ENCODE measurements at places on chromosomes 4 and X. TPM values are rescaled to one million over a fixed set of nuclear protein-coding genes. Genes with fewer than 3 reads are reported as not detected.

- no peak for DNase-seq
These were observed 1.5 kb upstream of the CTBP1 start for GRCh38 chr4:1250527-1250812.

The SCRG1 gene
- 3.5 TPM for total RNA-seq

DNA sequence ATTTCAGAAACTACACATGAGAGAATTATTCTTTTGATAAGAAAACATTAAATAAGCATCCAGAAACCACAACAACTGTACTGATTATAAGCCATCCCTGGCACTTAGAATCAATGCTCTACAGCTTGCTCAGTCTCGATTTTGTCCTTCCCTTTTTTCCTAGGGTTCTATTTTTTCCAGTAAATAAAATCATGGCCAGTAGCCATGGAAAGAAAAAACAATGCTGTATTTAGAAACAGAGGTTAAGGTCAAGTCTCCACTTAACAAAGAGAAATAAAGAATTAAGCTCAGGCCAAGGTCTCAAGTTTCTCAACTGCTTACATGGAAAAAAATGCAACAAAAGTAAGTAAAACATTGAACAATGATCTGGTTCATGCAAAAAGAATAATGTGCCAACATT is 38.7 kb upstream of the GRID2 start:
- no peak for DNase-seq

- DNase-seq: no peak
These were observed 560.5 kb upstream of the PABPC4L start for GRCh38 chr4:134762053-134762452.

DNA sequence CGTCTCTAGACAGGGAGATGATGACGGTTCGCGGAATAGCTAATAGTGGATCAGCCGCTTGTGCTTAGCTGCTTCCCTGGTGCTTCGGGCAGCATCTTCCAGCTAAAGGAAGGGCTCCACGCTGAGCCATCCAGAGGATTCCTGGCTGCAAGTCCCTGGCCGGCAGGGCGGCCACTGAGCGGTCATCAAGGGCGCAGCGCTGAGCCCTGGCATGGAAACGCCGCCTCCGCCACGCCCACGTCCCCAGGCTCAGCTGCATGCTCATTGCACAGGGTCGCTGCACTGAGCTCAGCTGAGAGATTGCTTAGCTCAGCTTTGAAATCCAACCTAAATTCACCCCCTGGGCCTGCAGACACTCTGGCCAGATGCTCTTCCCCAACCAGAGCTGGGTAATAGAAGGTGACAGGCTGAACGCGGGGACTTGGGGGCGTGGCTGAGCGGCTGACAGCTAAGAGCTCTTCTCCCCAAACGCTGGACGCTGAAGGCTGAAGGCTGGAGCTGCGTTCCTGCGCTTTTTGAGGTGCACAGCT is 118.2 kb upstream of the KIT start:
- DNase-seq: peak; percentile 76

GRCh38 chr4:14264437-14264836 is 636.9 kb upstream of the BOD1L1 start:
- DNase-seq: peak; percentile 5

GRCh38 chr4:143307531-143307930 is 29.1 kb upstream of the GAB1 start:
- peak; percentile 11 for DNase-seq

DNA sequence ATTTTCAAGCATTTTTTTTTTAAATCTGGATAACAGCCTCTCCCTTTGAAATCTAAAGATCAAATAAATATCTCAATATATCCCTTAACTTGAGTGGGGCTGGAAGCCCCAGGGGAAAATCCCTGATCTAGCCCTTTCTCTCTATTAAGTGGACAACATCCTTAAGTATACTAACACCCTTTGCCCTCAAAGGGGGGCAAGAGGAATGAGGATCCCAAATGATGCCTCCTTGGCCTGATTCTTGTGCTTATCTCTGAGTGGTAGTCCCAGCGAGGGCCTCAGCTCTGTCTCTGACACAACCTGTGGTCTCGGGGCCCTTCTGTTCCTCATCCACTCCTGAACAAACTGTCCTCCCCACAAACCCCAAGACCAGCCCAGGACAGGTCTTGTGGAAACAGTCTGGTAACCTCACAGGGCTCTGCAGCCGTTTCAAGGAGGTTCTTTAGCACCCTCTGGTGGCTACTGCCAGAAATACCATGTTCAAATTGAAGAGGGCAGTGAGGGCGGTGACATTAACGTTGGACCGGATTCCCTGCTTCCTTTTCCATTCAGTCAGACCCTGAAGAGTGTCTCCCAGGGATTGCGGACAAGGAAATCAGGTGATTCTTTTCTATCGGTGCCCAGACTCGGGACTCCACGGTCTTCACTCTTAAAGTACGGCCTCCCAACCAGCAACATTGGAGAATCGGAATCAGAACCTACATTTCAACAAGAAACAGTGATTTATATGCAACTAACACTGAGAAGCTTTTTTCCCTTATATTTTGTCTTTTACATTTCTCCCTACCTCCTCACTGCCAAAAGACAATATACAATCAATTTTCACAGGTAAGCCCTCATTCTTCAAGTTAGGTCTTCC is 13.0 kb downstream of the CXCL13 start:
- peak; percentile 91 for DNase-seq

The MMRN1 gene
- 1.4 TPM for total RNA-seq

The GYG2 gene
- 41.4 TPM for total RNA-seq

GRCh38 chrX:106177106-106177981 is 9.2 kb downstream of the PWWP3B start:
- DNase-seq: peak; percentile 67

DNA sequence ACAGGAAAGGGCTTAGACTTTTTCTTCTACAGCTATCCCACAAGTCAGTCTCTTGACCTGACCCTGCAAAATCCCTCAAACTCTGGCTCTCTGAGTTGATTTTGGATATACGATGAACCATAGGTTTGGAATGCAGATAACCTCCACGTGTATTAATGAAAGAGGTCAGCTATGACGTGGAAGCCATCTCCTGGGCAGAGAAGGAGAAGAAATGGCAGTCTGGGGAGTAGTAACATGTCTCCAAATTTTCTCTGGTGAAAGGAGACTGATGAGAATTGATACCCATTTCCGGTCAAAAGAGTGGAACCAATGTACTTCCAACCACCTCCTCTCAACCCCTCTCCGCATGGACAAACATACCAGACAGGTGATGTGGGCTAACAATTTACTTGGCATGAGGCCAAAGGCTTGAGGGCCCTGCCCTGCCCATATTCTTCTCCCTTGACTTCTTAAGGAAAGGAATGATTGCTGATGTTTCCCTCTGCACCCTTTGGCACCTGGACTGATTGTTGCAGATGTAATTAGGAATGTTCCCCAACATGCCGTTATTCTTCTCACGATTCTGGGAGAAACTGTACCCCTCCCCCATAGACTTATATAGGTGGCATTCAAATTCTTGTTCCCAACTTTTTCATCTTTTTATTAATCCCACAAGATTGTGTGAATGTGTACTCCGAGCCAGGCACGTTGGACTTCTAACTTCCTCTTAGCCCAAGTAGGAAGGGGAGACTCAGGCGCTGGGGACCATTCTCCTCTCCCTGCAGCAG is 580 bp upstream of the PLS3 start:
- peak; percentile 79 for DNase-seq

DNA sequence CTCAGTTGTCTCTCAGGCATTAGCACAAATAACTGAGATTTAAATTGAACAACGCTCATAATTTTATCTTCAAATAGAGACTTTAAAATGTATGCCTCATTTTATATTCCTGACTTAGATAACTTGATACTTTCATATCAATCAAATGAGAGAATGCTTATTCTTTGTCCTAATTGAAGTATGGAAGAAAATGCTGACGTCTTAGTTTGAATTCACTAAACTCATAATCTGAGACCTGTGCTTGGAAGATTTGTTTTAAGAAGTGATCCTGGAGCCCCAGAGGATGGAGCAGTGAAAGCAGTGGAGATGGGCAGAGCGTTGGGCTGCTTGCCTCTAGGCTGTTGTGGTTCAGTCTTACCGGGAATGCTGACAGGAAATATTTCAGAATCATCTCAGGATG is 76.1 kb downstream of the ZNF518B start:
- no peak for DNase-seq

The PDE5A gene
- 33.2 TPM for total RNA-seq

The TIGD4 gene
- 1.3 TPM for total RNA-seq

The SOD3 gene
- total RNA-seq: 7.5 TPM

DNA sequence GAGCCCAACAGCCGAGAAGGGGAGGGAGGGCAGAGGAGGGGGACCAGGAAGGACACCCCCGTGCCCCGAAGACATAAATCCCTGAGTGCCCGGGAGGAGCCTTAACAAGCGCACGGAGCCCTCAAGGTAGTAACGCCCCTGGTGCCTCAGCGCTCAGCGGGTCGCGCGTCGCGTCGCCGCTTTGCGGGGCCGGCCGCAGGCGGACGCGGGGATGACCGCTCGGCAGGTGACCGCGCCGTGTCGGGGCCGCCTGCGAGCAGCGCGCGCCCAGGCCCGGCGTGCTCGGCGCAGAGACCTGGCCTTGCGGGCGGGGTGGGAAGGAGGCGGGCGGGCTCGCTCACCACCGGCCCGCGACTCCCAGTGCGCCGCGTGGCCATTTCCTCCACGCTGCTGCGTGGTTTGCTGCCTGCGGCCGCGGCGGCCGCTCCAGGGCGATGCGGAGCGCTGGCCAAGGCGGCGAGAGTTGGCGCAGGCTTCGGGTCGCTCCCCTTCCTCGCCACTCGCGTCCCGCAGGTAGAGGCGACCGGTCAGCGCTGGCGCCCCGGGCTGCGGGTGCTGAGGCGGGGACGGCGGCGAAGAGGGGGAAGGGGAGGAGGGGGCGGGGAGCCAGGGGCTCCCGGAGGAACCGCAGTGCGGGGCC is 632 bp downstream of the CCSER1 start:
- peak; percentile 63 for DNase-seq

DNA sequence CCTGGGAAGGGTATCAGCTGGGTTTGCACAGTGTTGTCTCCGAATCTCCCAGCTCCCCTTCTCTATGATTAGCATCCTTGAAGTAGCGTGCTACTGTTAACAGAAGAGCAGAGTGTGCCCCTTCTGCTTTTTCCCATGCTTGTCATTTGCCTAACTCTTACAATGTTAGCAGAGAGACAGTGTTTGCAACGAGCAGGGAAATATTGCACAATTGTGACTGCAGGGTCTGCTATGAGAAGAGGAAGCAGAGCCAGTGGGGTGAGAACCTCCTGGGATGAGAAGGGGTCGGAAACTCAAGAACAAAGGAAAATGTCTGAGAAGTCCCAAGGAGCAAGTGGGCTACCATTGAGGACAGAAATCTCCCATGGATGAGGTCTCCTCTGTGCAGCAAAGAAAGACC is 7.8 kb upstream of the CHRNA9 start:
- DNase-seq: no peak

DNA sequence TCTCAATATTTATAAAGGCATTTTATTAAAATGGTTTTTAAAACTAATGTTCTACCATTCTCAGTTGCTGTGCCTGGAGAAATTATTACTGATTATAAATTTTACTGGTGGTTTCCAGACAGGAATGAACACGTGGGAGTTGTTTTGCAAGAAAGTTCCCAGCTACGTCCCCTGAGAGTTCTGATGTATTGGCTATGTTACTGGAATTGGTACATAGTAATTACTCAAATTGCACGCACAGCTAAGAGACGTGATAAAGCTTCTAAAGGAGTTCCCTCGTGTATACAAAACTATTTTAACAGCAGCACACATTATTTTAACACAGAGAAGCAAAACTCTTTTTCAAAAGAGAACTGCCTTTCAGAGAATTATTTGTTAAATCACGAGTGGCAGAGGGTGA is 292.2 kb downstream of the NLGN4X start:
- DNase-seq: no peak

The SHOX gene
- total RNA-seq: 0.08 TPM

- no peak for DNase-seq
These were observed 104.2 kb upstream of the TLR2 start for GRCh38 chr4:153579872-153580271.

GRCh38 chr4:39078829-39079228 is 16.8 kb downstream of the KLHL5 start:
- DNase-seq: no peak

The CNKSR2 gene
- 10.3 TPM for total RNA-seq

DNA sequence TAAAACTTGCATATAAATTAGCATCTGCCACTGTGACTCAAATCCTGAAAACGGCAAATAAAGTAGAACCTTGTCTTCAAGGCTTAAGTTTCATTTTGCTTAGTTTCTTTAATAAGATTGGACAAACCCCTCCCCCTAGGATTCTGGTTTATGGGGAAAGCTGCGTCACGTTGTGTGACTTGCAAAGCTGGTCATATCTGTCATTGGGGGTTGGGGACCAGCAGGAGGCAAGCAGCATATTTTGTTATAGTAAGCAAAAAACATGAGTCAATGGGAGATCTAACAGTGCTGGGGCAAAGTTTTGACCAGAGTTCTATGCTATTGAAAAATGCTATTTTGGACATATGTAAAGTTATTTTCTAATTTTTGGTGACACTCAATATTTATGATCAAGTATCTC is 407.3 kb downstream of the PCDH18 start:
- DNase-seq: peak; percentile 14

The CFAP47 gene
- 1.8 TPM for total RNA-seq

DNA sequence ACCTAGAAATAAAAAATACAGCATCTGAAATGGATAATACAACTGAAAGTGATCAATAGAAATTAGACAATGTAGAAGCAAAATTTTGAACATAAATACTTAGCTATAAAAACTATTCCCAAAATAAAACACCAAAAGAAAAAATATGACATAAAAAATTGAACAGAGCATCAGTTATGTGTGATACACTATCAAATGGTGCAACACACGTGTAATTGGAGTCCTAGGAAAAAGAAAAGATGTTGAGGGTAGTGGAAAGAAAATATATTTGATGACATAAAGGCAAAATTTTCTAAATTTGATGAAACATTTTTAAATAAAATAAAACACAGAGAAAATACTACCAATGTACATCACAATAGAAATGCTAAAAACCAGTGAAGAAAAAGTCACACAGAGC is 63.1 kb downstream of the NPY2R start:
- DNase-seq: no peak

DNA sequence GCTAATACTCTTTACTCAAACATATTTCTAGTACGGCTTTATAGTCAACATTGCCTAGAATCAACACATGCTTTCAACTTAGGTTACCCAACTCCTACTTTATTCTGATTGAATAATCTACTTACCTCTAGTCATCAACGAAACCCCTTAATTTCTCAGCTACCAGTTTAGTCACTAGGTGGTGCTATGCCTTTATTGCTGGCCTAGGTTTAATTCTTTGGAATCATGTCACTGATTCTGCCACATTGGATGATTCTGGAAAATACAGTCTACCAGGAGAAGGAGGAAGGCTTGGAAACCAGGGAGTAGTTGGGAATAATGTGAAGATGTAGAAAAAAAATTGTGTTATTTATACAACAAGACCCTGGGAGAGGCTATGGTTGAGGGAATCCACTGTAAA is 167.7 kb downstream of the DCAF12L2 start:
- peak; percentile 14 for DNase-seq

The INTS6L gene
- total RNA-seq: 17.3 TPM

The SLITRK4 gene
- 17.0 TPM for total RNA-seq

The CLCN4 gene
- total RNA-seq: 3.8 TPM

All from hepatocyte (in vitro differentiated cells).